ENCODE measurements at places on chromosomes 4 and X.

- DNase-seq = peak; percentile 55
Observed at GRCh38 chr4:159206427-159206871, 103.6 kb downstream of the RAPGEF2 start.

GRCh38 chr4:121764702-121765367, at the start of gene SMIM43:
Gene SMIM43 (minus strand): TSS chr4:121765164. CDS start chr4:121765105, 59 bp downstream.
- no peak for DNase-seq

- no peak for DNase-seq
Observed at GRCh38 chr4:165537028-165537648, 158.3 kb downstream of the CPE start.

DNA sequence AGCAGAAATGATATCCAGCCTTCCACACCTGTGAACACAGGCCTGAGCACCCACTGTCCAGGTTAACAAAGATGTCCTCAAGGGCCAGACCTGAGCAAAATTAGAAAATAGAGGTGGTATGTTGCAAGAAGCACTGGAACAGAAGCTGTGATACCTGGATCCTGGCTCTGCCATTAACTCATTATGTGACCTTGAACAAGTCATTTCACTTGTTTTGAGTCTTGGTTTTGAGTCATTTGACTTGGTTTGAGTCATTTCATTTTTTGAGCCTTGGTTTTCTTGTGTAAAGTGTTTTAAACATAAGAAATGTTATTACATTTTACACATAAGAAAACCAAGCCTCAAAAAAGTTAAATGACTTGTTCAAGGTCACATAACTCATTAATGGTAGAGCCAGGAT, 2.9 kb upstream of the NWD2 start:
- DNase-seq = no peak

DNA sequence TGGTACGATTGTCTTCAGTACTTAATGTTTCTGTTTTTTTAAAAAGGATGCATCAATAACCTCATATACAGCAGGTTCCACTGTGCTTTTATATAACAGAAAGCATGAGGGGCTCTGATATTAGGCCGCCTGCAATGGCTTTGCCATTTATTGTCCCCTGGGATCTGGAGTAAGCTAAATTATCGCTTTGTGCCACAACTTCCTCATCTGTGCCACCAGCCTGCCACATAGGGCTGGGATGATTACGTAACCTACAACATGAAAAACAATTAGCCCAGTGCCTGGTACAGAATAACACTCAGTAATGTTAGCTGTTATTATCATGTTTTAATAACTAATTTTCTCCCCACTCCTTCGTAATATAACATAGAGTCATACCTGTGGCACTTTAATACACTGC, 65.5 kb upstream of the TRIM2 start:
- no peak for DNase-seq

DNA sequence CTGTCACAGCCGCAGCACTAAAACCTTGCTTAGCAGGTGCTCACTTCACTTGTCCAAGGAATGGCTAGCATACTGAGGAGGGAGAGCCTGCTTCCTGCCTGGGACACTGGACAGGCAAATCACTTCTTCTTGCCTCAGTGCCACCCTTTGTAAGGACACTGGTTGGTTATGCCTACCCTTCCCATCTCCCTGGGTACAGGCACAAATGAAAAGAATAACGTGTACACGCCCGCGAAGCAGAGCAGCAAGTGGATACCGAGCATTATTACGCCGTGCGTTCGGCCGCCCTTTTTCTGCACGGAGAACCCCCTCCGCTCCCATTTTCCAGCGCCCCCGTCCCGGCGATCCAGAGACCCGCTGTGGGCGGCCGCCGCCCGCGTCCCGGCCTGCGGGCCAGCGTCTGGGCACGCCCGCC, 338 bp upstream of the KLHL2 start:
- no peak for DNase-seq

DNA sequence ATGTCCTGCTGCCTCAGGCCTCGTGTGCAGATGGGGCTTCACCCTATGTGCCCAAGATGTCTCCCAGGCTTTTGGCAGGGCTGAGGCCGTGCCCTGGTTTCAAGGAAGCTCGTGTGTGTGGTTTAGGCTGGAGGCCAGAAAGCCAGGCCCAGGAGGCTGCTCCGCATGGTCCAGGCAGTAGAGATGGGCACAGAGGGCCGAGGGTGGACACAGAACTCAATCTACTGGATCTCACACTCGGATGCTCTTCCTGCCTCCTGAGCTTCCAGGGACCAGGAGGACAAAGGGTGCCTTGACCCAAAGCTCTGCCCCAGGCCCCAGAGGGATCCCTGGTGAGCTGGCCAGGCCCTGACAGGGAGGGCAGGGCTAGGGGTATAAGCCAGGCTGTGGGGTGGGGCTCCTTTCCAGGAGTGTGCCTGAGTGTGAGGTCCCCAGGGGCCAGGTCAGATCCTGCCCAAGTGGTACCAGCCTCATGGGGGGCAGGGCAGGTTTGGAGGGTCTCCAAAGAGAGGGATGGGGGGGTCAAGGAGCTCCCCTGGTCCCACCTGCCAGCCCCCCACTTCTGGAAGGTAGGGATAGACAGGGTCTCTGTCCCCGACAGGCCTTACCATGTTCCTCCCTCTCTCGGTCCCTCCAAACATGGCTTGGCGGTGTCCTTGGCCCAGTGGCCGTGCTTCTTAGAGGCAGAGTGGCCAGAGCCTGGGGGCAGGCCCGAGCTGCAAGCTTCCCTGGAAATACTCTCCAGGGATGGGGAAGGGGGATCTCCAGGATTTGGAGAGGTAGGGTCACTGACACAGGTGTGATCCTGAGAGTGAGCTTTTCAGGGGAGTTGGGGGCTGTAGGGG, 23.8 kb downstream of the HTRA3 start:
- no peak for DNase-seq

- DNase-seq = no peak
Observed at GRCh38 chr4:89894649-89895550, at the start of gene MMRN1. Gene MMRN1 (plus strand): TSS chr4:89894854. CDS start chr4:89894972, 118 bp downstream.

GRCh38 chrX:102129473-102129872, 4.0 kb downstream of the TCEAL2 start:
- no peak for DNase-seq

DNA sequence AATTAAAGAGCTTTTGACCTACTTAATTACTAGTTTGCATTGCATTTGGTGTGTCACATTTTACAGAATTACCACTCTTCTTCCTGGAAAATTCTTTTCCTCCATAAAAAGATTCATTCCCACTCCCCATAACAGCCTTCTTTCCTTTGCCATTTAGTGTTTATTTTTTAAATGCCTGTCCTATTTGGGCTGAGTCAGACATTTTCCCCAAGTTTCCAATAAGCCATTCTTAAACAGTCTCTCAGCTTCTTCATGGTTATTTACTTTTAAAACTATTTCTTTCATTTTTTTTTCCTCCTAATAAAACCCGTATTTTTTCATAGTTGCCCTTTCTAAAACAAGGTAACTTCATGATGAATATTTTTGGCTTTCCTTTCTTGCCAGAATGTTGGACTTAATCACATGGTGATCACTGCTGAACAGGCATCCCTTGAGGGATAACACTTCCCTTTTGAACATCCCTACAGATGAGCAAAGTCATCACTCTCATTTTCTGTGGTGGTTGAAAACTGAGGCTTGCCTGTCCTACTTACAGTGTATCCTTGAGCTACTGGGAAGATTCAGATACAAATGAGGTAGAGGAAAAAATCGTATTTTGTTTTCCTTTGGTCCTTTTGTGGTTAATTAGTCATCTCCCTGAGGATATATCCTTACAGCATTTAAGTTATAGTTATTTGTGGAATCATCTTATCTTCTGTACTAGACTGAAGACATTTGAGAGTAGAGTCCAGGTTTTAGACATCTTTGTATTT, 520.5 kb upstream of the NR3C2 start:
- DNase-seq = no peak

DNA sequence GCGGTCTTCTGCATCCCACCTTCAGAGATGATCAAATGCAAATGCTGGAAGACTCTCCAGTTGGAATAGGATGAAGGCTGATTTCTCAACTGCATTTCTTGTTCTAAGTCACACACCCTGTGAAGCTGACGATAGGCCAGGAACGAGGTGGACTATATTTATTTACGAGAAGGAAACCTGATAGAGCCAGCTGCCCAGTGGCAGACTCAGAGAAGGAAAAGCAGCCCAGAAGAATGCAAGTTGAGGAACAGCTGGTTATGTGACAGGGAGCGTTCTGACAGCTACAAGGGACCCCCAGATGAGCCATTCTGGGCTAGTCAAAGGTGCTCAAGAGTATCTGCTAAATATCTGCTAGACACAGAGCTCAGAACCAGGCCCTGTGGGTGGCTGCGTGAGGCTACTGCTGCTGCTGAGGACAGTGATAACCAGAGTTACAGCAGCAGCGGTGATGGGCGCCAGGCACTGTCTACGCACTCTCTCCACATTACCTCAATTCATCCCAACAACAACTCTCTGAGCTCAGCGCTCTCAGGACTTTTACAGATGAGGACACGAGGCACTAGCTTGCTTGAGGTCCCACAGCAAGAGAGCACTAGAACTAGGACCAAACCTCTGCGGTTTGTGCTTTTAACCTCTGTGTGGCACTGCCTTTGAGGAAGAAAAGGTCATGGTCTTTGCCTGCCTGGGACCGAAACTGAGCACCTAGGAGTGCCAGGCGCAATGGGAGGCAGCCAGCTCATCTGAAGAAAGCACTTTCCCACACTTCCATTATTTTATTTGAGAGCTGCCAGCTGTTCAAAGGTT, 69.0 kb downstream of the GATB start:
- DNase-seq = no peak

- DNase-seq = no peak
Observed at GRCh38 chr4:21415728-21416127, 532.8 kb downstream of the KCNIP4 start.

DNA sequence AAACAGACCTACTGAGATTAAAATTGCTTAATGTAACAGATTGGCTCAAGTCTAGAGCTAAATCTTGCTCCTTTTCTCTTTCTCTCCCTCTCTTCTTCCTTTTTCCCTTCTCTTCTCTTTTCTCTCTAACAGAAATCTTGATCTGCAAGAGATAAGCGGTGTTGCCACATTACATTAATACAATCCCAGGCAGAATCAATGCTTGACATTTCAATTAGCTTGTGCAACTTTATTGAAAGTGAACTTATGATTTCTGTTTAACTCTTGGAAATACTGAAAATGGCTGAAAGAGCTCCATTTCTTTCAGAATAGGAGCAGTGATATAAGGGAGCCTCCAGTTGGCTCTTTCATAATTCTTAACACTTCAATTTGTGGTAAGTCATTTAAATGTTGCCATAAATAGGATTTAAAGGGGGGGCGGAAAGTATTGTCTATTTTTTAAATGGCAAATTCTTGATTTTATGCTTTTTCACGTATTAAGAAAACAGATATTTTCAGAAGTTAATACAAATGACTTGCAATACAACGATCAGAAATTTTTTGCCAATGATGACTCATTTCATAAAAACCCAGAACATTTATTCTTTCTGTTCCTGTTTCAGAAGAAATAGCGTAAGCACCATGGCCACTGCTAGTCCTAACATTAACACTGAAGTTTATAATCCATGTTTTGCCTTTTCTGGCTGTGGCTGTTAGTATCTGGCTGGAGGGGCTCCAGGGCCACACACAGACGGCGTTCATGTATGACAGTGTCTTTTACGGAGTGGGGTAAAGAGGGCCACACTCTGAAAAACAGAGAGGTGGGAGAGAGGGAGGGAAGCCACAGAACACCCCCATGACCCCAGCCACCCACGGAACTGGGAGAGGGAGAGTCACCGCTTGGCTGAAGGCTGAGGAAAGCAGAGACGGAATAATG, 115.7 kb upstream of the FAT1 start:
- no peak for DNase-seq

- DNase-seq = no peak
Observed at GRCh38 chrX:114964374-114964773, 53.0 kb downstream of the IL13RA2 start.

- no peak for DNase-seq
Observed at GRCh38 chr4:108107729-108108382, 60.9 kb downstream of the LEF1 start.

GRCh38 chr4:166658585-166658984, 575.7 kb downstream of the SPOCK3 start:
- DNase-seq = no peak

DNA sequence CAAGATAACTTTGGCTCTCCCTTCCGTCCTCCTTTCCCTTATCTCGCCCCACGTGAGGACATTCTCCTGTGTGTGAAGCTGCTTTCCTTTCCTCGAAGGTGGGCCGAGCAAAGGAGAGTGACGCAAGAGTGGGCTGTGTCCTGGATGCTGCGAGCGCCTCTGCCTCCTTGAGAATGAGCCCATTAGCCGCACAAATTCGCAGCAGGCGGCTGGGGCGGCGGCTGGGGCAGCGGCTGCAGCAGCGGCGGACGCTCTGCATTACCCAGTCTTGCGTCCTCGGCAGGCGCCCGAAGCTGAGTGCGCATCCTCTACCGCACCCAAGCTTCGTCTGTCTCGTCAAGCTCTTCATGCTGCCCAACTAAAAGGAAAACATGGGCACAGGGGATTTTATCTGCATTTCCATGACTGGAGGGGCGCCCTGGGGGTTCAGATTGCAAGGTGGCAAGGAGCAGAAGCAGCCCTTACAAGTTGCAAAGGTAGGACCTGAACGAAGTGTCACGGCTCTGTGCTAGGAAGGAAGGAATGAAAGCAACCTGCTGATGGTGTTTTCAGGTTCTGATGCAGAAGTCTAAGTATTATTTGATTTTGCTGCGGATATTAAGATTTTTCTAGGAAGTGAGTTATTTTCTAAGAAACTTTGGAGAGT, at the start of gene SYNPO2:
SYNPO2 (plus strand) TSS at position 189 of the 646 bp plus-strand sequence; CDS start at position 372, 183 bp downstream.
- DNase-seq = peak; percentile 28

GRCh38 chr4:24646798-24647460, 62.6 kb upstream of the DHX15 start:
- no peak for DNase-seq

GRCh38 chrX:135194684-135195083, 23.5 kb upstream of the CT55 start:
- no peak for DNase-seq

DNA sequence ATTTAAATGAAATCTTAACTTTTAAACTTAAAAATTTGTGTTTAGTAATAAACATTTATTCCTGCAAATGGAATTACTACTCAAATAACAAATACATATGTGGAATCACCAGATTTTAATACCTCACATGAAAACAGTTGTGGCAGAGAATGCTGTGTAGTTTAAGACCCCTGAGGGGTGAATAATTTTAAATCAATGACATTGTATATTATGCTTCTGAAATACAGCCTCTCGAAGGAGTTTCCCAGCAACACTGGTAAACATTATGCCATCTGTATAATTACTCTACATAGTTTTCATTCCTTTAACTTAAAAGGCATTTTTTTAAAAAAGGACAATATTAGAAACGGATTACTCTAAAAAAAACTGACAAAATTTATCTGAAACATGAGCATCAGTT, 2313.3 kb downstream of the ARAP2 start:
- no peak for DNase-seq

GRCh38 chr4:154709550-154709949, 34.2 kb upstream of the LRAT start:
- DNase-seq = no peak

DNA sequence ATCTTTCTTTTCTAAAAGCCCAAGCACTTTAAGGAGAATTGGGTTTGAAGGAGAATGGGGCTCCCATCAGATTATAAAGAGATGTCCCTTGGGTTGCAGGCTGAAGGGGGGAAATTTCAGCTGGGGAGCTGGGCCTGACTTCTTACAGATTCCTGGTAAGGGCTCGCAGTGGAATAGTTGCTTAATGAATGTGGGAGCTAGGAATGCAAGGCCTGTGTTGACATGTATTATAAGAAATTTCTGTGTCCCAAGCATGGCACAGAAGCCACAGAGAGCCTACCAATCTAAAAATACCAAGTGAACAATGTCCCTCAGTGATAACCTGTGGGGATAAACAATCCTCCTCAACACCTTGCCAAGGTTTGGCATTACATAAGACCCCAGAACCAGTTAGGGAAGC, 39.3 kb upstream of the WNK3 start:
- DNase-seq = no peak

GRCh38 chr4:161869511-161869910, 294.3 kb downstream of the FSTL5 start:
- no peak for DNase-seq

Measured in stimulated activated CD4-positive, alpha-beta T cell treated with anti-CD3 and anti-CD28 coated beads, Interleukin-4, amount 100 ng/mL, for 48 hours (primary cell).